Osteocyte (in vitro differentiated cells): ENCODE measurements at places on chromosomes 6 and 20. TPM values are rescaled to one million over a fixed set of nuclear protein-coding genes. Genes with fewer than 3 reads are reported as not detected.

The SAMD5 gene
- total RNA-seq, result 15.8 and 18.6 TPM in 2 replicates

The CST2 gene
- total RNA-seq, result not detected in 2 replicates

DNA sequence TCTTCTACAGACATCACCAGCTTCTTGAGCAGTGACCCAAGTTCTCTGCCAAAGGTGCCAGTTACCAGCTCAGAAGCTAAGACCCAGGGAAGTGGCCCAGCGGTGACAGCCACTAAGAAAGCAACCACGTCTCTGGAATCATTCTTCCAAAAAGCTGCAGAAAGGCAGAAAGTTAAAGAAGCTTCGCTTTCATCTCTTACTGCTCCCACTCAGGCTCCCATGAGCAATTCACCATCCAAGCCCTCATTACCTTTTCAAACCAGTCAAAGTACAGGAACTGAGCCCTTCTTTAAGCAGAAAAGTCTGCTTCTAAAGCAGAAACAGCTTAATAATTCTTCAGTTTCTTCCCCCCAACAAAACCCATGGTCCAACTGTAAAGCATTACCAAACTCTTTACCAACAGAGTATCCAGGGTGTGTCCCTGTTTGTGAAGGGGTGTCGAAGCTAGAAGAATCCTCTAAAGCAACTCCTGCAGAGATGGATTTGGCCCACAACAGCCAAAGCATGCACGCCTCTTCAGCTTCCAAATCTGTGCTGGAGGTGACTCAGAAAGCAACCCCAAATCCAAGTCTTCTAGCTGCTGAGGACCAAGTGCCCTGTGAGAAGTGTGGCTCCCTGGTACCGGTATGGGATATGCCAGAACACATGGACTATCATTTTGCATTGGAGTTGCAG, 15.2 kb downstream of the GTPBP2 start:
- no peak for DNase-seq

The CPNE5 gene
- total RNA-seq, result not detected in 2 replicates
